ENCODE measurements at places on chromosomes 4 and X. TPM values are rescaled to one million over a fixed set of nuclear protein-coding genes. Genes with fewer than 3 reads are reported as not detected.

Gene FAT4
- 2.0 TPM for total RNA-seq

Gene COL25A1
- not detected for total RNA-seq

Gene STS
- total RNA-seq = 2.2 TPM

Gene DCX
- not detected for total RNA-seq

Gene BEX5
- not detected for total RNA-seq

Gene ABLIM2
- total RNA-seq = 4.4 TPM

Gene ZFP42
- total RNA-seq = not detected

Gene CYTL1
- total RNA-seq = not detected

Gene SPATA18
- total RNA-seq = 3.5 TPM

Gene ADGRG4
- total RNA-seq = not detected

Gene ARX
- 0.48 TPM for total RNA-seq

Gene SLC6A14
- total RNA-seq = not detected
